Upper lobe of left lung (tissue), 6 donors: ENCODE measurements at places on chromosomes 6 and 20. TPM values are rescaled to one million over a fixed set of nuclear protein-coding genes. Genes with fewer than 3 reads are reported as not detected.

DNA sequence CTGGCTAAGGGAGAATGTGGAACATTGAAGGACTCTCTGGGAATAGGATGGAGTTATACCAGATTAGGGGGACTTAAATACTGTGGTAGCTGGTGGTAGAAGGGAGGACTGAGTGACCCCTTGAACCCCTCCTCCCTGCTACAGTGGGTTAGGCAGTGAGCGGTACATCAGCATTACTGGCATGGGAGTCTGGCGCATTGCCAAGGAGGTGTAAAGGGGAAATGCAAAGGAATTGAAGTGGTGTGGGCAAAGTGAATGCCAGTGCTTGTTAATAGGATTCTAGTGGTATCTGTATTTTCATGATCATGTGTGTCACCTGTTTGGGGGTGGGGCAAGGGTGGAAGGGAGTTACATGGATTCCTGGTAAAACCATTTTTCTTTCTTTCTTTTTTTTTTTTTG is 60.1 kb downstream of the GFRA4 start:
- DNase-seq = no peak

- no peak for DNase-seq
Measured at GRCh38 chr20:45972500-45973183, 639 bp upstream of the ZNF335 start.

The CD109 gene
- 22.2 TPM for total RNA-seq

GRCh38 chr6:140203661-140204147 is 829.3 kb upstream of the CITED2 start:
- DNase-seq = no peak

GRCh38 chr6:121890307-121890910 is 455.0 kb downstream of the GJA1 start:
- no peak for DNase-seq

- DNase-seq = no peak
Measured at GRCh38 chr20:3766422-3767109, 987 bp downstream of the ADISSP start.

DNA sequence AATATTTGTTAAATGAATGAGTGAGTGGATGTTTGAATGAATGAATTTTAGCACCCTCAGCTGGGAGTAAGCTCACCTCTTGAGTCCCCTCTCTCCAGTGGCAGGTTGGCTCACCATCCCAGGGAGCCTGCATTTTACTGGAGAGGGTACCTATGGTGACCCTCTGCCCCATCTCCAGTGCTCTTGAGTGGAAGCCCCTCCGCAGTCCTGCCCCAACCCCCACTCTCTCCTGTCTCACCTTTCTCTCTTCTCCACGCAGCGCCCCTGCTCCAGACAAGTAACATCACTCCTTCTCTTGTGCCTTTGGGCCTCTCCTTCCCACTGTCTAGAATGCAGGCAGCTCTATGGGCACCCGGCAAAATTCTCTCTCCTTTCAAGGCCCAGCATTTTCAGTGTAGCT is 11.3 kb downstream of the TGM3 start:
- no peak for DNase-seq

- DNase-seq = no peak
Measured at GRCh38 chr6:53833155-53833554, 38.4 kb downstream of the LRRC1 start.

DNA sequence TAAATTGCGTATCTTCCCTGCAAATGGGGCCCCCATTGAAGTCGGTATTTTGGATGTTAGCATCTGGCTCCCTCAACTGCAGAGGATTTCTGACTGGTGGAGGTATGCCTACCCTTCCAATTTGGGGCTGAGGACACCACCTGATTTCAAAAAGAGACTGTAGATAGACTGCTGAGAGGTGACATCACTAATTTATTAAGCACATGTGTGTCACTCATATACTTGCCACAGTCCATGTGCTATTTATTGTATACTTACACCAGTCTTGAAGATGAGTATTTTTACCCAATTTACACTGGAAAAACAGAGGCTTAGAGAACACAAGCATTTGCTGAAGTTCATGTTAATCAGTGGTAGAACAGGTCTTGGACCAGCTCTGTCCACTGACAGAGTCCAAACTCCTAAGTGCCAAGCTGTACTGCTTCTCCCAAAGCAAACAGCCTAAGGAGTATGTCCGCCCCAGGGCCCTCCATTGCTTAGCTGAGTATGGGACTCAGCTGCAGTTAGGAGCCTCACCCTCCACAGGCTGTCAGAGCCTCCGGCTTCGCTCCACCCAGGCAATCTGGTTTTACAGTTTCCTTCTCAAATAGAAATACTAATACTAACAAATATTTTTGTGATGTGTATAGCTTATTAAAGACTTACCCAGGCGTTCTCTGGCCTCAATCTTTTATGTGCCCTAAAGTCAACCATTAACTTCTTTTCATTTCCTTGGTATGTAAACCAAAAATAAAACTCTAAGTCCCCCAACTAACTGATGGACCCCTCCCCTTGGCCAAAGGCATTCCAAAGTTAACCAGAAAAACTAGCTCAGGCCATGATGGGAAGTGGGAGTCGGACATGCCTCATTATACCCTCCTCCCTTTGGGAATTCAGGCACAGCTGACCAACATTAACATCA is 17.5 kb downstream of the RIN2 start:
- peak; percentile 59 for DNase-seq

DNA sequence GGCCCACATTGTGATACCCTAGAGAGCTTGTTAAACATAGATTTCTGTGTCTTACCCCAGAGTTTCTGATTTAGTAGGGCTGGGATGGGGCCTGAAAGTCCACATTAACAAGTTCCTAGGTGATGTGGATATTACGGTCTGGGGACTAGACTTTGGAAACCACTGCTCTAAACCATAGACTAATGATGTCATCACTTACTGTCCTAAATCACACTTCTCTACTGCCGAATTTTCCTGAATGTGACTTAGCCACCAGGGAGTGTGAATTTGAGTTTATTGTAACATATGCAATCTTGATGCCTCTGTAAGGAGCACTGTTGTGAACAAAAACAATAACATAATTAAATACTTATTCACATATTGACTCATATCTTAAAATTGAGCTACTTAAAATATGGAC is 165.6 kb downstream of the BTBD3 start:
- no peak for DNase-seq

The AVP gene
- total RNA-seq = not detected

DNA sequence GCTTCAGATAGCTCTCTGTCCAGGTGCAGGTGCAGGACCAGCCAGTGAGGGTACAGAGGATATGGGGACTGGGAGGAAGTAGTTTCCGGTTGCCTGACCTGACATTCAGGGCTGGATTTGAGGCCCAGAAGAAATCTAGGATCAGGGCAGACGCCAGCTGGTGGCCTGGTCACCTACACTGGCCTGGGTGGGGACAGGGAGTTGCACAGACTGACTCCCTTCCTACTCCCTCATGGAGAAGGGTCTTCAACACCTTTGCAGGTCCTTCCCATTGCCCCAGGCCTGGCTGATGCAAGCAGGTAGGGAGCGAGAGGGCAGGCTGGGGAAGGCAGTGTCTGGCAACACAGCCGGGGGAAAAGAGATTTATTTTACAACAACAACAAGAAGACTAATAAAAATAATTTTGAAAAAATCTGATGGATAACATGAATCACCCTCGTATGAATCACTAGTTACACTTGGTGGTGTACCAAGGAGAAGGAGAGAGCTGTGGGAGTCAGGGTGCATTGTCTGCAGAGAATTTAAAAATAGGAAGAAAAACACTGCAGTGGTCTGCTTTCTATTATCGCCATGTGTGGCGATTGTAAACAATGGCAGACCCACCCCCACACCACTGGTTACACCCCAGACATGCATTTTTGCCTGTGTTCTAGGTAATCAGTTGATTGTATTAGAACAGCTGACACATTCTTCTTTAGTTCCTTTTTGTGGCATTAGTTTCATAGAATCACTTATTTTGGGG is 62.3 kb upstream of the SNX9 start:
- no peak for DNase-seq

The CCN5 gene
- total RNA-seq = 44.9 TPM

GRCh38 chr6:160510199-160510598 is 153.9 kb downstream of the LPA start:
- DNase-seq = no peak

DNA sequence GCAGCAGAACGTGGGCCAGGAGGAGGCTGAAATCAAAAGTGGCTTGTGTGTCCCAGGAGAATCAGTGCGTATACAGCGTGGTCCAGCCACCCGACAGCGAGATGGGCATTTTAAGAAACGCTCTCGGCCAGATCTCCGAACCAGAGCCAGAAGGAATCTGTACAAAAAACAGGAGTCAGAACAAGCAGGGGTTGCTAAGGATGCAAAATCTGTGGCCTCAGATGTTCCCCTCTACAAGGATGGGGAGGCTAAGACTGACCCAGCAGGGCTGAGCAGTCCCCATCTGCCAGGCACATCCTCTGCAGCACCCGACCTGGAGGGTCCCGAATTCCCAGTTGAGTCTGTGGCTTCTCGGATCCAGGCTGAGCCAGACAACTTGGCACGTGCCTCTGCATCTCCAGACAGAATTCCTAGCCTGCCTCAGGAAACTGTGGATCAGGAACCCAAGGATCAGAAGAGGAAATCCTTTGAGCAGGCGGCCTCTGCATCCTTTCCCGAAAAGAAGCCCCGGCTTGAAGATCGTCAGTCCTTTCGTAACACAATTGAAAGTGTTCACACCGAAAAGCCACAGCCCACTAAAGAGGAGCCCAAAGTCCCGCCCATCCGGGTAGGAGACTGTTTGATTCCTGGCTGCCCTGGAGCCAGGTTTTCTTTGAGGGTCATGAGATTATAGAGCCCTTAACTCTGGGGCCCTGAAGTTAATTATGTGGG is 75.3 kb downstream of the ASXL1 start:
- no peak for DNase-seq

GRCh38 chr6:127343809-127344659 is 625 bp upstream of the ECHDC1 start:
- DNase-seq = no peak

DNA sequence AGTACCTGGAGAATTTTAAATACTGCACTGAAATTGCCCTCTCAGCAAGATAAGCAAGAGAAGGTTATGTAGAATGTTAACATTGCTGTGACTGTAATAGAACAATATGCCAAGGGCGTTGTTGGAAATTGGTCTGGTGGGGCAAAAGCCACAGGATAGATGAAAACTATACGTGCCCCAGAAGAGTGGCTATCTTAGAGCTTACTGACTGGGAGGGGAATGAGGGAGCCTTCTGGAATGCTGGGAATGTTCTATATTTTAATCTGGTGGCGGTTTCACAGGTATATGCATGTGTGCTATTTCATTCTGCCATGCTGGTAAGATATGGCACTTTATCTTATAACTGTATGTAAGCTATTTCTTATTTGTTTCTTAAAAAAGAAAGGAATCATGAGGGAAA is 35.2 kb upstream of the YWHAB start:
- no peak for DNase-seq

DNA sequence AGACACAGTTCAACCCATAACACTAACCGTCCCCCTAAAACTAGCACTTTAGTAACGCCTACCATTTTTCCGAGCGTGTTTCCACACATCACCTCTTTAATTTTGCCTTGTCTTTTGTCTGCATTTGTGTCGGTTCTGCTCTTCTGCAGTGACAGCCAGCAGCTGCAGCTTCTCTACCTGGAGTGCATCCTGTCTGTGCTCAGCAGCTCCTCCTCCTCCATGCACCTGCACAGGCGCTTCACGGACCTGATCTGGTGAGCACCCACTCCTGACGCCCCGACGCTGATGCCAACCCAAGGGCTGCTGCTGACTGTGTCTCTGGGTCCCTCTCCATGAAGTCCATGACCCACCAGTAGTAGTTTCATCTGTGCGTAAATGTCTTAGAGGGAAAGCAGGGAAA is 35.4 kb upstream of the PBOV1 start:
- DNase-seq = no peak

The BTBD3 gene
- total RNA-seq = 17.9 TPM

GRCh38 chr6:155807243-155807642 is 351.6 kb upstream of the NOX3 start:
- no peak for DNase-seq

DNA sequence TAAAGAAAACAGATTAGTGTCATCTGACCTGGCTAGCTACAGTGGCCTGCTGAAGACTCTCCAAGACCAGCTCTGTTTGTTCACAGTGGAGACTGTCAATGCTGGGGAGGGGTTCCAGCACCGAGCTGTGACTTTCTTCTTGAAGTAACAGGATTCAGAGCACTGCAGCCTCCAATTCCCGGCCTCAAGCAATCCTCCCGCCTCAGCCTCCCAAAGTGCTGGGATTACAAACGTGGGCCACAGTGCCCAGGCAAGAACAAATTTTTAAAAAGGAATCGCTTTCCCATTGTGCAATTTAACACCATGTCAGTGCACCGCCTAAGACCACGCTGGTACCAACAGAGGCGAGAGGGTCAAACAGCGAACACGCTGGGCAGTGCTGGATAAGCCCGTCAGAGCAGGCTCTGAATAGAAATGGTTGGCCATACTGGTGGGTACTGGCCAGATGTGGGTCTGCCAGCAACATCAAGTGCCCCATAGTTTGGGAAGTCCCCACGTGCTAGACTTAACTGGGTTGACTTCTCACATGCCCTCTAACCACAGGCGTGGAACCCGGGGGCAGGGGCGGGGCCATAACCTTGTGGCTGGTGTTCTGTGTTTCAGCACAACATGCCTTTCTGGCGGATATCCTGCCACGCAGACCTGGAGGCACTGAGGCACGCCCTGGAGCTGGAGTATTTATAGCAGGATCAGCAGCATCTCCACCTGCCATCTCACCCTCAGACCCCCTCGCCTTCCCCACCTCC is 168.9 kb downstream of the ZMYND8 start:
- no peak for DNase-seq

DNA sequence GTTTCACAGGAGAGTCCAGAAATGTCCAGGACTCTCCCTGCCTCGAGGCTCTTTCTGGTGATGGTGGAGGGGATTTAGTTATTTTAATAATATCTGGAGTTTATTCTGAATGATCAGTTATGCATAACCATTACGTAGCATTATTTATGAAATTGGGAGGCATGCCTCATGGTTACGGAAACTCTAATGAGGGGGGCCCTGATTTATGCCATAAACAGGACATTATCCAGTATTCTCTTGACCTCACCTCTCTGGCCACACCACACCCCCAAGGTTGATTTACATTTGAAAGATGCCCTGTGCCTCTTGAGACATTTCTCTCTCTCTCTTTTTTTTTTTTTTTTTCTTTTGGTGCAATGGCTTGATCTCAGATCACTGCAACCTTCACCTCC is 268.8 kb downstream of the TFAP2C start:
- DNase-seq = no peak

DNA sequence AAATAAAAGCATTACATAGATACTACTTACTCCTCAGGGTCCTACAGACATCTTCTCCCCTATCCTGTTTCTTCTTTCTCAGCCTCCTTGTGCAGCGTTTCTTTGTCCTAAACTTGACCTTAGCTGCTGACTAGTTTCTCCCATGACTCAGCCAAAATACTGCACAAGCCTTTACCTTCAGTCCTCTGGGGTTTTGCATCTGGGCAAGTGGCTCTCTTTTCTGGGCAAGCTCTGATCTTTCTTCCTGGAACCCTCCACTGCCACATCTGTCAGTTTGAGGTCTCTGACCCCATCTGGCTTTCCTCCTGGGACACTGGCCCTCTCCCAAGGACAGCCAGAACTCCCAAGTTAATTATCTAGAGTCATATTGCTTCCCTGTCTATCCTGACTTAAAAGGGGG is 838.4 kb downstream of the DHX35 start:
- DNase-seq = no peak

The C20orf96 gene
- 7.3 TPM for total RNA-seq

GRCh38 chr6:36853325-36853724 is 14.1 kb upstream of the CPNE5 start:
- DNase-seq = peak; percentile 76

- DNase-seq = no peak
Measured at GRCh38 chr20:25549843-25550477, 35.4 kb downstream of the NINL start.
